CD8-positive, alpha-beta memory T cell (primary cell): ENCODE measurements at places on chromosomes 12 and 14. TPM values are rescaled to one million over a fixed set of nuclear protein-coding genes. Genes with fewer than 3 reads are reported as not detected.

GRCh38 chr12:460261-461230, 807 bp downstream of the B4GALNT3 start:
- no peak overlapping the region for H3K27ac ChIP-seq
- H3K4me3 ChIP-seq: no peak overlapping the region
- peak; percentile 41 for DNase-seq
- H3K36me3 ChIP-seq: no peaks in the 10 kb centered on the region
- H3K27me3 ChIP-seq: no peaks in the 10 kb centered on the region
- no peaks in the 10 kb centered on the region for H3K4me1 ChIP-seq

GRCh38 chr12:109247831-109248654, 61.0 kb downstream of the FOXN4 start:
- H3K27ac ChIP-seq: no peak overlapping the region
- H3K4me3 ChIP-seq: no peak overlapping the region
- no peak for DNase-seq
- H3K36me3 ChIP-seq: peaks cover 4% of the 10 kb centered on the region
- no peaks in the 10 kb centered on the region for H3K27me3 ChIP-seq

DNA sequence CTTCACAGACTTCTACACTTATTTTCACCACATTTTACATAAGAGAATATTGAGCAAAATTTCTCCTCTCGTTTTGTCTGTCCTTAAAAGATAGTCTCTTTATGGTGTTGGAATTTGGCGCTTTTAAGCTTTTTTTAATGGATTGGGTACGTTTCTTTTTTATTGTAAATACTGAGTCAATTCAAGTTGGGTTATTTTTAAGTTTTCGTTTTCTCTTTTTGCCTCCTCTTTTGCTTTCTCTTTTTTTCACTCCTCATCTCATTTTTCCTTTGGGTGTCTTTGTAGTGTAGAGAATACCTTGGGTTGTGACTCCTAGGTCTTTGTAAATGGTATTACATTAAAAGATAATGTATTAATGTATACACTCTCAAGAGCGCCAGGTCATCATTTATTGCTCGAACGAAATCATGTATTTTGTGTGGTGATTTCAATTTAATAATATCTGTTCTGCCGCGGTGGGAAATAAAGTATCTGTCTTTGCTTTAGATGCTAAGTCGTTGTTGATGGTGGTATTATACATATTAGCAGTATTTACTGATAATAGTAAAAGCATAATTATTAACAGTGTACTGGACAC, 845 bp downstream of the TMX1 start:
- peaks cover 18% of the 10 kb centered on the region for H3K4me1 ChIP-seq
- no peaks in the 10 kb centered on the region for H3K27me3 ChIP-seq
- H3K36me3 ChIP-seq: no peaks in the 10 kb centered on the region
- DNase-seq: no peak

DNA sequence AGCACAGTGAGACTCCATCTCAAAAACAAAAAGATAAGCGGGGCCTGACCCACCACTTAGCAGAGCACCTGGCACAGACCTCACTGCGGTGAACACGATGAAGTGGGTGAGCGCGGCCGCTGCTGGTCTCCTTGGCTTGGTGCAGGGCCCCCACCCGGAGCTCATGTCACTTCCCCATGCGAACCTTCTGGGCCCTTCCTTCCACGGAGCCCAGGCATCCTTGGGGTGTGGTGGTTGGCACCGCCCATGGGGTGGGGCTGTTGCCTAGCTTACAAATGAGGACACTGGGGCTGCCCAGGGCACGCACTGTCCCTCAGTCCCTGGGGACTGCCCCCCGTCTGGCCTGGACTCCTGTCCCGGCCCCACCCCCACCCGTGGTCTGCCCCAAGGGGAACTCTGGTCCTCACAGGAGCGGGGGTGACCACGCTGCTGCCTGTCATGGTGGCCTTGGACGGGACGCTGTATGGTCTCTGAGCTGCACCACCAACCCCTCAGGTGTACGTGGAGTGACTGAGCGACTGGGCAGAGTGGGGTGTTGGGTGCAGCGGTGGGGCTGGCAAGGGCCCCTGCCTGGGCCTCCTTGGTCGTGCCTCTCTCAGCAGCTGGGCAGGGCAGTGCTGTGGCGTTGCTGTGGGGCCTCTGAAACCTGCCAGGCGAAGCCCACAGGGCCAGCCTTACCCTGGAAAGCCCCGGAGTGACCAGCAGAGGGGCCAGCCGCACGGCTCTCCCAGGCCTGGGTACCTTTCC, 15.3 kb downstream of the FBRSL1 start:
- no peak overlapping the region for H3K4me3 ChIP-seq
- H3K27me3 ChIP-seq: no peaks in the 10 kb centered on the region
- no peak overlapping the region for H3K27ac ChIP-seq
- DNase-seq: no peak
- no peaks in the 10 kb centered on the region for H3K36me3 ChIP-seq

DNA sequence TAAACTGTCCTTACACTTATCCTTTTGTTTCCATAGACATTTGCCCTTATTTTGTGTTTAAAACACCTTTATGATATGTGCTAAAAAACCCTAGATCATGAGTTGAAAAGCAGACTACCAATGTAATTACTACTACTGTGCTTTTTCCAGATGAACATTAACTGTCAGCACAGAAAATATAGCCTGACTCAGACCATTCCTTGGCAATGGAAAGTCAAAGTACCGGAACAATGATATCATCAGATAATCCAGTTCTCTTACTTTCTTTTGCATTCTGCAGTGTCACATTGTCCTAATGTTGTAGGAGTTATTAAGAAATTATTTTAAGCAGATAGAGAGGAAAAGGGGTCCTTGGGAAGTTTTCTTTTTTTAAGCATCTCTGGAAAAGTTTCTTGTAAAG, 1189.0 kb upstream of the FLRT2 start:
- H3K27me3 ChIP-seq: no peaks in the 10 kb centered on the region
- no peak overlapping the region for H3K4me3 ChIP-seq
- DNase-seq: no peak
- H3K36me3 ChIP-seq: no peaks in the 10 kb centered on the region
- no peaks in the 10 kb centered on the region for H3K4me1 ChIP-seq
- H3K27ac ChIP-seq: no peak overlapping the region

ATL1 gene
- total RNA-seq: 0.81 TPM

CCDC59 gene
- total RNA-seq: 104 TPM
